Fibroblast of lung (primary cell): ENCODE measurements at places on chromosomes 3 and 15.

GRCh38 chr3:101995371-101996046 is 146.2 kb downstream of the NFKBIZ start:
- peak; percentile 74 for DNase-seq

- no peak for DNase-seq
These were observed 13.7 kb upstream of the RAF1 start for GRCh38 chr3:12677616-12678015.

- peak; percentile 93 for DNase-seq
These were observed 128.4 kb upstream of the ZBED2 start for GRCh38 chr3:111723293-111724215.

- no peak for DNase-seq
These were observed 105.3 kb upstream of the LINGO1 start for GRCh38 chr15:77738038-77738370.

GRCh38 chr3:122576174-122576940 is 1.1 kb upstream of the PARP15 start:
- DNase-seq: no peak

DNA sequence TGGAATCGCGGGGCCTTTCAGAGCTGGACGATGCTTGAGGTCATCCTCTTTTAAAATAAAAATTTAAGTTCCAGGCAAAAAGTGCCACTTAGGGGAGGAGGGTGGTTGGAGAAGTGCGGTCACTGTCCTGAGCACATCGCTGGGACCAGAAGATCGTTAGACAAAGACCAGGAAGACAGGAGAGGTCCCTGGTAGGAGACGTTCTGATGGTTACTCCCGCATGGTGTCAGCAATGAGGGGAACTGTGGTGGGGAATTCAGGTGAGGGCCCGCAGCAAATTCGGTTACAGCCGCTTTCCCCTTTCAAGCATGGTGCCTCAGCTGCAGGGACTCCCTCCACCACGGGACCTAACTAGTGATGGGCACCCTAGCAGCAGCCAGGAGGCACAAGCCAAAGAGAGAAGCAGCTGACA is 1.0 kb upstream of the ISY1 start:
- peak; percentile 16 for DNase-seq

- no peak for DNase-seq
These were observed 4.1 kb downstream of the ADCY5 start for GRCh38 chr3:123444744-123445143.

GRCh38 chr3:146177519-146177918 is 16.5 kb upstream of the PLOD2 start:
- DNase-seq: no peak

DNA sequence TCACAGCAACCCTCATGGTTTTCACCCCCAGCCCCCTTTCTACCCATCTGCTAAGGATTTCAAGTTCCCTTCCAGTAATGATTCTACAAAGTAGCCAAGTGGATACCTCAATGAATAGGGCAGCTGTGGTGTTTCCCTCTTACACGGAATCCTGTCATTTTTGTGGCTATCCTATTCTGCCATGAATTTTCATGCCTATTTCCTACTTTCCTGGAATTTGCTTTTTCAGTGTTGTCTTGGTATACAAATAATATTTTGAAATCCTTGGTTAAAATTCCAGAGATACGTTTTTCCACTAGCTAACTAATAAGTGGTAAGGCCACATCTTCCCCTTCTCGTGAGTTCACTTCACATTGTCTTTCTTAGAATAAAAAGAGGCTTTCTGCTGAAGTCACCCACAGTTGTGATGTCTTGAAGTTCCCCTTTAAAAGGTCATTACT is 7.5 kb downstream of the ADPRH start:
- DNase-seq: peak; percentile 76

DNA sequence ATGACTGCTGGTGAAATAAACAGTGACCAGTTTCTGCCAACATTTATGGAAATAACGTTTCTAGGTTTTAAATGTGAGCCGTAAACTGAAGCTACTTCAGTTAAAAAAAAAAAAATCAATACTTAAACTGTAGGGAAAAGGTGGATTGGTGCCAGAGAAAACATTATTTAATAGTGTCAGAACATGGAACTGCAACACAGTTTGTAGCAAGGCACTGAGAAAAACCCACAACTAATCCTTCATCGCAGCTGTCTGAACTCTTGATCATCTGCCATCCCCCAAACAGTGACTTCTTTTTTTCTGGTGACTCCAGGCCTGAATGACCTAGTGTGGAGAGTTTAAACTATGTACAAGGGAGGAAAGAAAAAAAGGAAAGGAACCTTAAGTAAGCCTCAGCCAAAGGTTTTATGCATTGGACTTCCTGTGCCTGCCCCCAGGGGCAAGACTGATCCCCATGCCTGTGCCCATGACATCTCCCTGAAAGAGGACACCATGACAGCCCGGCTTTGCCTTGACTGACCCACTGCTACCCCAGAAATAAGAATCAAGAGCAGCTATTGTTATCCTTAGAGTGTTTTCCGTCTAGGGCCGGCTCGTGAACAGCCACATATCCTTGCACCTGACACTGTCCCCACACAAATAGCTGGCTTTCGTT is 33.1 kb downstream of the CRTAP start:
- peak; percentile 81 for DNase-seq

GRCh38 chr15:52466716-52467115 is 62.0 kb downstream of the MYO5A start:
- no peak for DNase-seq

DNA sequence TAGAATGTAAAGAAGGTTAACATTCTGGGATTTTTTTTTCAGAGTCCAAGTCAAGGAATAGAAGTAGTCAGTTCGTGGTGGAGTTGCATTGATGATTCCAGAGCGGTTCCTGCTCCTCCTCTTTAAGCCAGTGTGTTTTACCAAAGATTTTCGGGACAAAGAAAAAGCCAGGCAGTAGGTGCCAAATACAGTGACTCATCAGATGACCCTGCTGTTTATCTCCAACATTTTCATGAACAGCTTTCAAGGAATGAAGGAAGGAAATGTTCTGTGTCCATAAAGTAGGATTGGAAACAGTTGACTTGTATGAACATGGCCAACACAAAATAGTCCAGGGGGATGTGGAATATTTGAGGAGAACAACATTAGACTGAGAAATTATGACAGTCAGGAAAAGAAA is 142.4 kb upstream of the TMC3 start:
- DNase-seq: peak; percentile 75

GRCh38 chr15:25763331-25763751 is 99.8 kb downstream of the ATP10A start:
- no peak for DNase-seq

GRCh38 chr3:29889215-29889614 is 608.3 kb downstream of the RBMS3 start:
- DNase-seq: peak; percentile 43

GRCh38 chr3:56962206-56962605 is 98.3 kb upstream of the SPATA12 start:
- DNase-seq: no peak

DNA sequence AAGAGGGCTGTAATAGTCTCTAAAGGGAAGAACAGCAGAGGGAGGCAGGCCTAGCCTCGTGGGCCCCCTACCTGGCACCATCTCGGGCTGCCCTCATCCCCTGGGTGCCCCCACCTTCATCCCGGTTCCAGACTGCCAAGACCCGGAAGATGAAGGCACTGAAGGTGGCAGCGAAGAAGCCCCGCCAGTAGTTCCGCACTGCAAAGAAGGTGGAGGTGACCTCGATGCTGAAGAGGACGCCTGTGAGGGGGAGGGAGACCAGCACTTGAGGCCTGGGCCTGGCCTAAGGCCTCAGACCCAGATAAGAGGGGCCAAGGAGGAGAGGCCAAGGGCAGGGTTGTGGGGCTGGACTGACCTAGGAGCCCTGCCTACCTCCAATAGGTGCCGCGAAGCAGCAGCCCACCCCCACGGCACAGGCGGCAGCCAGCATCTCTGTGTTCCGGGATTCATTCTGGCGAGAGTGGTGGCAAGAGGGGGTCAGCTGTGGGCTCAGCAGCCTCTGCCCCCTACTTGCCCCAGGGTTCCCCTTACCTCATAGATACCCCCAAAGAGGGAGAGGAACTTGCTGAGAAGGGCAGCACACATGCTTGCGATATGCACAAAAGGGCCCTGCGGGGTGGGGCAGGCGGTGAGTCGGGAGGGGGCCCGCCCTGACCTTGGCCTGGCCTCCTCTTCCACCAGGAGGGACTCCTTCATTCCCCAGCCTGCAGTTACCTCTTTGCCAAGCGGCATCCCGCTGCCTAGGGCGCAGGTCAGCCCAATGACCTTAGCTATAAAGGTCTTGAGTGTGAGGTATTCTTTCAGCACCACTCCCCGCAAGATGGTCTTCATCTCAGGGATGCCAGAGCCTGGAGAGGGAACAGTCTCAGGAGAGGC is 3.9 kb downstream of the CLCN2 start:
- no peak for DNase-seq

- DNase-seq: no peak
These were observed 26.0 kb downstream of the SORD start for GRCh38 chr15:45048794-45049631.

GRCh38 chr3:31919528-31919927 is 61.5 kb downstream of the OSBPL10 start:
- no peak for DNase-seq

- DNase-seq: peak; percentile 20
These were observed 180.5 kb upstream of the FEZF2 start for GRCh38 chr3:62553811-62554210.

DNA sequence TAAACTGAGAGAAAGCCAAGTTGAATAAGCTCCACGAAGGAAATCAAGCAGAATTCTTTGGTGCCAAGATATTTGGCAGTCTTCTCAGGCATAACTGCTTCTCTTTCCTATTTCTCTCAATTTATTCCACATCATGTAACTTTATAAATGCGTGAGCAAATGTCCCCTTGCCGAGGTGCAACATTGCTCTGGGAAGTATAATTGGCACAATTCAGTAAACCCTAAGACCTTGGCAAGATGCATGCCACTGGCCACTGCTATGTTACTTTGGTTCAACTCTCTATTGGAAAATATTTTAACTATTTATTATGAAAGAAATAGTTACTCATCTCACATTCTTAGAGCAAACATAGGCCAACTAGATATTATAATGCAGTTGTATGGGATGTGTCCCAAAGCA is 170.2 kb downstream of the SUCNR1 start:
- no peak for DNase-seq

DNA sequence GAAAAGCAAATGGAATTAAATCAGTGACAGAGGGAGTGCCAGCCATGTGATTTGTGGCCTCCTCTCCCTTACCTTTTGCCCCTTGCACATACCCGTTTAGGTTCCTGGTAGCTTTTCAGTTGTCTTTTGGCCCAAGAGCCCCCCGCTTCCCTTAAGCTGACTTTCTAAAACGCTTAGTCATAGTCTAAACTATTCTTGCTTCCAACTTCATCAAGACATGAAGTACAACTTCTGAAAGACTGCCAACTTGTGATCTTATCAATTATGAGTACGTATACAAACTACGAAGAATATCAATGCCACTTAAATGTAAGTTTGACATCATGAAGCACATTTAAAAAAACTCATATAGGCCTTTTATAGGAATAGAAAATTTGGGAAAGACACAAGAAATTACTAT is 61.9 kb downstream of the EIF3J start:
- DNase-seq: peak; percentile 74

DNA sequence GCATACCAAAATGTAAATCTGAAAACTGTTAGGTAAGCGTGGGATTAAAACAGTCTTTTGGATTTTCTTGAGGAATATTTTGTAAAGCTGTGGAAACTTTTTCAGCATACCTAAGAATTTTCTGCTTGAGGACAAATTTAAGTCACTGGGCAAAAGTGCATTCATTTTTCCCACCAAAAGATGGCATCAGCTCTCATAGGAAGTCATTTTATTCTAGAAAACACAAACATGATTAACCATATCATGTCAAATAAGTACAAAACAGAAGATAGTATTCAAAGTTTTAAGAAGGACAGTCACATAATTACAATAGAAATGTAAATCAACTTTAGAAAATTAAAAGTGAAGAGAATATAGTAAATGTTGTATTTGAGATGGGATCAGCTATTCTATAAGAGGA is 63.5 kb downstream of the SLC49A4 start:
- peak; percentile 19 for DNase-seq

DNA sequence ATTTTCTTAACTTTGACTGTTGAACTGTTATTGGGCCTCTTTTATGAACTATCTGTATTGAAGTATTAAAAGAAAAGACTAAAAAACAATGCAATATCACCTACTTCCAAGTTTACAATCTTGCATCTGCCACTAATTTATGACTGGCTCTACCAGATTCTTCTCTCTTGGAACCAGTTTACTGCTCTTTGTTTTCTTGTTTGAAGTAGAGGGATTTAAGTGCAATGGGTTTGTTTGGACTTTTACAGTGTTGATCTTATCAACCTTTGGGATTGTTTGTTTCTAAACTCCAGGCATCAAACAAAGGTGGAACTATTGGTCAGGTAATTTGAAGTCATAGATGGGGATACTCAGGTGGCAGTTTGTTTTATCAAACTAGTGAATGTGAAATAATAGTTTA is 43.0 kb upstream of the MEIS2 start:
- DNase-seq: no peak

GRCh38 chr3:182325213-182325950 is 467.9 kb upstream of the ATP11B start:
- DNase-seq: peak; percentile 65

DNA sequence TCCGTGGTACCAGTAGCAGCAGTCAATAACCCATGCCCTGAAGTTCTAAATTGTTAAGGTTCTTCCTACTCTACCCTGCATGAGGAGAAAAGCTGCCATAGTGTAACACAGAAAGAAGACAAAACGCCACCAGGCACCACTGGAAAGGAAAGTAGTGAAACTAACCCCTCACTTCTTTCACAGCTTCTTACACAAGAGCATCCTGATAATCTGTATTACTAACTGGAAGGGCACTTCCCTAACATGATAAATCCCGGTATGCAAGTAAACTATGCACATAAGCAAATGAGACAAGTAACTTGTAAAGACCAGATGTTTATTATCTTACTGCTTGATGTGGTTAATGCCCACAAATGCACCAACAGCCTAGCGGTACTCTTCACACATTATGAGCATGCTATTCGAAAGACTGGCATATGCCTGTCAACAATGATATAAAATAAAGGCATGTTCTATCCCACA is 141.3 kb downstream of the ADAM10 start:
- peak; percentile 82 for DNase-seq

- DNase-seq: peak; percentile 24
These were observed 412.4 kb downstream of the RAP2B start for GRCh38 chr3:153574445-153574844.

- peak; percentile 25 for DNase-seq
These were observed 39.0 kb downstream of the SHC4 start for GRCh38 chr15:48924528-48925393.

GRCh38 chr15:42088801-42089640 is 5.3 kb downstream of the PLA2G4D start:
- DNase-seq: no peak

- no peak for DNase-seq
These were observed 48.2 kb downstream of the SRGAP3 start for GRCh38 chr3:9201266-9201665.

DNA sequence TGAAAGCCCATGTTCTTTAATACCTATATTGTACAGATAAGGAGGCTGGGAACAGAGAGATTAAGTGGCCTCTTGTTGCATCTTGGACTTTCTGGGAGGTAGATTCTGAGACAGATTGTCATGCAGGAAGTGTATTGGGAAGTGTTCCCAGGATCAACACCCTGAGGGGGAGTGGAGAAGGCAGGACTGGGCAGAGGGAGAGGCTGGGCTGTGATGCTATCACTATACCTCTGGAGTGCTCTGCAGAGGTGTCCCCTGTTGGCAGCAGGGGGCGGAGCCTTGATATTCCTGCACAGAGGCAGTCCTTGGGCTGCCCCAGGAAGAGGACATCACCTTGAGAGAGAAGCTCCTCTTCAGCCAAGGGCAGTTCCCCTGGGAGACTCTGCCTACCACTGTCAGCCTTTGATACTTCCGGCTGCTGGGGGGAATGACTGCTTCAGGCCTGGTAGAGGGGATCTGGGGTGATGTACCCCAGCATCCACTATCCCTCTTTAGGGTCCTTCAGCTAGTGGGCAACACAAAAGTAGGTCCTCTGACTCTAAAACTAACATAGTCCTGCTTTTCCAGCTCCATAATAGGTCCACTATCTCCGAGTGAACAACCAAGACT is 97.4 kb upstream of the RNU6-1 start:
- no peak for DNase-seq
